Right forelimb (tissue), 1 donor: ENCODE measurements at places on chromosomes 3 and 15.

DNA sequence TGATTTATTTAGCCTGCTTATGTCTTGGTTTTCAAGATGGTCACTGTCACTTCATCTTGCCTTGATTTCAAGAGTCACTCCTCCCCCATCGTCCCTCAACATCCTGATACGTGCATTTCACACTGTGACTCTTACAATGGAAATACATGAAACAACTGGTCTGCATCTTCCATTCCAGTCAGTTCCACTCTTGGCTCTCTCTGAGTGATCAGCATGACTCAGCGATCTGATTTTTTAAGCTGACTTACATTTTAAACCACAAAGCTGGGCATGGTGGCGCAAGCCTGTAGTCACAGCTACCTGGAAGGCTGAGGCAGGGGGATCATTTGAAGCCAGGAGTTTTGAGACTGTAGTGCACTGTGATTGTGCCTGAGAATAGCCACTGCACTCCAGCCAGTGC, 271.2 kb upstream of the ROPN1 start:
- DNase-seq, result no peak

DNA sequence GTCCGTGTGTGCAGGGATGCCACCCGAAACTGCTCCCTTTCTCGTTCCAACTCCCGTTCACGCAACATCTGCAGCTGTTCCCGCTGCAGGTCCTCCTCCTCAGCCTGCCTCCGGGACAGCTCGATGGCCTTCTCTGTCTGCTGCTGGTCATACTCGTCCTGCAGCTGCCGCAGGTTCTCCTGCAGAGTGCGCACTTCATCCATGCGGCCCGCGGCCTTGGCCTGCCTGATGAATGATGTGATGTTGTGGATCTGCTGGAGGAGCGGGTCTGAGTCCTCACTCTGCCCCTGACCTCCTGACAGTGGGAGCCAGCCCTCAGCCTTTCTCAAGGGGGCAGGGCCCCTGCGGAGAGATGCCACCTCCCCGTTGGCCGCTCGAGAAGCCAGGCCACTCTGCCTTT, 9.4 kb upstream of the MRPS25 start:
- no peak for DNase-seq

DNA sequence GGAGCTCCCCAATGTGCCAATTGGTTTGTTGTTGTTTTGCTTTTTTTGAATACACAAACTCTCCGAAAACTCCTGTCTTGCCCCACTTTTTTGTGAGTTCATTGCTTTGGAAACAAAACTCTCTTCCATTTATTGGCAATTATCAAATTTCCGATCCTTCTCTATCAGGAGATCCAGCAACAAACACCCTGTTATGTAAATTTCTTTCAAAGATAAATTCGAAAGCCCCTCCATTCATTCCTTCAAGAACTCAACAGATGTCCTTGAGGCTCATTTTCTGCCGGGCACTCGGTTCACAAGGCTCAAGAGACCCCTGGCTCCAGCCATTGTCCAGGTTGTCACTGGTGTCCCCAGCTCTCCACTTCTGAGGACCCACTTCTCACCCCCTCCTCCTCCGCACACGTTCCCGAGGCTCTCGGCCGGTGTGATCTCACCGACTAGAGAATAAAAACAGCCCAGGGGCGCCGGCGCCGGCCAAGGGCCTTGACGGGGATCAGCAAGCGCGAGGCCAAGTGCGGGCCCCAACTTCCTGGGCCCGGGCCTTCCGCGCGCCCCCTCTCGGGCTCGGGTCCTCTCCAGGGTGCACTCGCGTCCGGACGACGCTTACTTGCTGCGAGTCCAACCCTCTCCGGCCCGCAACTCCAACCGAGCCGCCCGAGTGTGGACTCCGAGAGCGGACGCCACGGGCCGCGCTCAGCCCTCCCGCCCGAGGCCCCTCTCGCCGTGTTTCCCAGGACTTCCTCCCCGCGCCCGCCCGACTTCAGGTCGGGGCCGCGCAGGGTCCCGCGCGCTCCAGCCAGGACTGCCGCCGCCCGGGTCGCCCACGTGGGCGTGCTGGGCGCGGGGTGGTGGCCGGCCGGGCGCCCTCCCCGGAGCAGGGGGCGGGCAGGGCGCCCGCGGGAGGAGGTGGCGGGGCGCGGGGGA, 533 bp upstream of the SMAD3 start:
- peak; percentile 81 for DNase-seq

DNA sequence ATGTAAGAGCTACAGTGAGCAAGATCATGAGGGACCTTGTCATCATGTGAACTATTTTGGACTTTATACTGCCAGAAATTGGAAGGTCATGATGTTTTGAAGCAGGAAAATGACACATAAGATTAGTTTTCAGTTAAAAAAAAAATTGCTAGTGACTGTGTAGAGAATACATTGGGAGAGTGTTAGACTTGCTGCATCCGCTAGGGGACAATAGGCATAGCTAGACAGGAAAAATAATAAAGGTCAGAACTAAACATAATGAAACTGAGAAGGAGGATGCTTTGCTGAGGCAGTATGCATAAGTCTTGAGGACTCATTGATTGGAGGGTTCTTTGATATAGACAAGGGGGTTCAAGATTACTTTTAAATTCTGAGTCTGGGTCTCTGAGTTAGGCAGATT, 275.8 kb upstream of the KCNH8 start:
- DNase-seq, result no peak

GRCh38 chr15:82874961-82875360, 65.5 kb downstream of the WHAMM start:
- DNase-seq, result no peak

DNA sequence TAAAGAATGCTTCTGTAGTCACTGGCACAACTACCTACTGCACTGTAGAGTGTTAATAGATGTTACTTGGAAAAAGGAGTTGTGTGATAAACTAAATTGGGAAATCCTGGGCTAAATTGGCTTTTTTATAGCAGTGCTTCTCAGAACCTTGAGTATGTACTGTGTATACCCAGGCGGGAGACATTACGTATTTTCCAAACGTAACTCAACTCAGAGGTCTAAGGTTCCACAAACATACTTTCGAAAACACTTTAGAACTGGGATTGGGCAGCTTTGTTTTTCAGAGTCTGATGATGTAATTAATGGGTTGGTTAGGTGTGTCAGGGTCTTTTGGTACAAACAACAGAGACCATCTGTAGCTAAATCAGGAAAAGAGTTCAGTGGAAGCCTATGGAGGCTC, 53.5 kb upstream of the CHST2 start:
- DNase-seq, result no peak

DNA sequence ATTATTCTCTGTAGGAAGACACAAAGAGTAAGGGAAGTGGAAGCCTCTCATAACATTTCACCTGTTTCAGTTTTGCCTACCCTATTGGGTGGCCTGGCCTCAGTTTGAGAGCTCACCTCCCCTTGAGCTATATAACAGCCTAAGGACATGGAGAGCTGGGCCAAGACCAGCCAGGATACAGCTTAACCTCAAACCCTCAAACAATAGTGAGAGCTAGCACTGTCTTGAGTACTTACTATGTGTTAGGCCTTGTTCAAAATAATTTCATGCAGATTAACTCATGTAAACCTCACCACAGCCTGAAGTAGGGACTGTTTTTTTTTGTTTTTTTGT, 15.0 kb upstream of the TBL1XR1 start:
- DNase-seq, result no peak

DNA sequence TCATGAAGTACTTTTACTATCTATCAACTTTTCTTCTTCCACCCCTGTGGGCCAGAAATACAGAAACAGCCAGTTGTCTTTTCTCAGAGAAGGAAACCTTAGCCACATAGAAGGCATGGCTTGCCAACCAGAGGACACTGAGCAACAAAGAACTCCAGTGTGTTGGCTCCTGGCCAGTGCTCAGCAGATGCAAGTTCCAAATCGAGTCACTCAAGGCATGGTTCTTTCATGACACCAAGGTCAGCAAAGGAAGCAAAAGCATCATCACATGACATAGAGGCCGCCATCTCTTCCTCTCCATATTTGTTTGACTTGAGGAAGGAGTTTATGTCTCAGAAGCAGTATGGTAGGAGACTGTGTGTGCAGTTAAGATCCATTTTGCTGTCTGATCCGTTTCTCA, 92.2 kb downstream of the MYLK start:
- no peak for DNase-seq

- no peak for DNase-seq
Measured at GRCh38 chr15:73174171-73174570, 121.9 kb downstream of the NEO1 start.

DNA sequence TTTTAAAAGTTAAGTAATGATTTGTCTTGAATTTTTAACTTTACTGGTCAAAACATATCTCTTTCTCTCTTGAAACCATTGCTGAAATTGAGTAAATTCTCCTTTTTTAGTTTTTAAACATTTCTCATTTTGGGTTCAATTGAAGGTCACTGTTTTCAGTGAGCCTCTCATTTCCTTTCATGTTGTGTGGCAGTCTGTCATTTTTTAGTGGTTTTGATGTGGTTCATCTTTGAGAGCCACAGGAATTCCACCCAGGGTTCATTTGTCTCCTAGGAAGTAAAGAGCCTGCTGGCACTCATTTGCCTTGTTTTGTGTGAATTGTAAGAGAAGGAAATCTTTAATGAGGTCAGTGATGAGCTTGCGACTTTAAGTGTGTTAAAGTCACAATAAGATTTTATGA, 10.4 kb downstream of the CLDN11 start:
- no peak for DNase-seq

GRCh38 chr15:66654739-66655375, 47.2 kb upstream of the SMAD6 start:
- no peak for DNase-seq

DNA sequence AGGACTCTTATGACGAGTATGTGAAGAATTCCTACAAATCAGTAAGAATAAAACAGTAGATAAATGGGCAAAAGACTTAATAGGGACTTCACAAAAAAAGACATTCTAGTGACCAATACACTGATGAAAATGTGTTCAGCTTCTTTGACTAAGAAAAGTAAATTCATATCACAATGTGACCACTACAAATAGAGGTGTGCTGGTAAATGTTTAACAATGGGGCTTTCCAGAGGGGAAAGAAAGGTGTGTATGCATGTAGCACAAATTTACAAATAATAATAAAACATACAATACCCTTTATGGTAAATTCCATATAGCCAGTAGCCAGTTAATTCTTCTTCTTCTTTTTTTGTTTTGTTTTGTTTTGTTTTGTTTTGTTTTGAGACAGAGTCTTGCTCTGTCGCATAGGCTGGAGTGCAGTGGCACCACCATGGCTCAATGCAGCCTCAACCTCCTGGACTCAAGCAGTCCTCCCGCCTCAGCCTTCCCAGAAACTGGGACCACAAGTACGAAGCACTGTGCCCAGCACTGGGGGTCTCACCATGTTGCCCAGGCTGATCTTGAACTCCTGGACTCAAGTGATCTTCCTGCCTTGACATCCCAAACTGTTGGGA, 17.5 kb upstream of the NMD3 start:
- DNase-seq, result no peak

GRCh38 chr15:38662033-38662802, 97.6 kb upstream of the RASGRP1 start:
- DNase-seq, result no peak

DNA sequence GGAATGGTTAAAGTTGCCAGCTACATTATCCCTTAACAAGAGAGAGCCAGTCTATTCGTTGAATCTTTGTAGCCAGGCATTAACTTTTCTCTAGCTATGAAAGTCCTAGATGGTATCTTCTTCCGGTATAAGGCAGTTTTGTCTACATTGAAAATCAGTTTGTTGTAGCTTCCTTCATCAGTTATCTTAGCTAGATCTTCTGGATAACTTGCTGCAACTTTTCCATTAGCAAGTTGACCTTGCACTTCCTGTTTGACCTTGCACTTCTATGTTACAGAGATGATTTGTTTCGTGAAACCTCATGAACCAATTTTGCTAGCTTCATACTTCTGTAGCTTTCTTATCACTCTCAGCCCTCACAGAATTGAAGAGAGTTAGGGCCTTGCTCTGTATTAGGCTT, 24.1 kb downstream of the TOPAZ1 start:
- DNase-seq, result no peak

GRCh38 chr3:105538483-105538882, 171.8 kb downstream of the ALCAM start:
- DNase-seq, result no peak

DNA sequence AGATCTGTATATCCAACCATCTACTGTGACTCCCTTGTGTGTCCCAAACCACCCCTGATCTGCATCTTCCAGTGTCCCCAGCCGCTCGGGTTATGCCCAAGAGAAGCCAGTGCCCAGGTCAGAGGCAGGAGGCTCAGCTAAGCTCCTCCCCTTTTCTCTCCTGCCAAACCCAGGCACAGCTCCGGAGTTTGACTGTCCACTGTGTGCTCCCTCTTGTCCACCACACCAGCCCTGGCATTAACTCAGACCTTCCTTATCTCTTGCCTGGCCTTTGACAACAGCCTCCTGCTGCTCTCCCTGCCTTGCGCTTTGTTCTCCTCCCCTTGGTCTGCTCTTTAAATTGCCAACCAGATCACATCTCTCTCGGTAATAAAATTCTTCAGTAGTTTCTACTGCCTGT, 39.3 kb downstream of the DGKG start:
- no peak for DNase-seq

GRCh38 chr3:140006331-140006730, 71.3 kb downstream of the CLSTN2 start:
- no peak for DNase-seq

DNA sequence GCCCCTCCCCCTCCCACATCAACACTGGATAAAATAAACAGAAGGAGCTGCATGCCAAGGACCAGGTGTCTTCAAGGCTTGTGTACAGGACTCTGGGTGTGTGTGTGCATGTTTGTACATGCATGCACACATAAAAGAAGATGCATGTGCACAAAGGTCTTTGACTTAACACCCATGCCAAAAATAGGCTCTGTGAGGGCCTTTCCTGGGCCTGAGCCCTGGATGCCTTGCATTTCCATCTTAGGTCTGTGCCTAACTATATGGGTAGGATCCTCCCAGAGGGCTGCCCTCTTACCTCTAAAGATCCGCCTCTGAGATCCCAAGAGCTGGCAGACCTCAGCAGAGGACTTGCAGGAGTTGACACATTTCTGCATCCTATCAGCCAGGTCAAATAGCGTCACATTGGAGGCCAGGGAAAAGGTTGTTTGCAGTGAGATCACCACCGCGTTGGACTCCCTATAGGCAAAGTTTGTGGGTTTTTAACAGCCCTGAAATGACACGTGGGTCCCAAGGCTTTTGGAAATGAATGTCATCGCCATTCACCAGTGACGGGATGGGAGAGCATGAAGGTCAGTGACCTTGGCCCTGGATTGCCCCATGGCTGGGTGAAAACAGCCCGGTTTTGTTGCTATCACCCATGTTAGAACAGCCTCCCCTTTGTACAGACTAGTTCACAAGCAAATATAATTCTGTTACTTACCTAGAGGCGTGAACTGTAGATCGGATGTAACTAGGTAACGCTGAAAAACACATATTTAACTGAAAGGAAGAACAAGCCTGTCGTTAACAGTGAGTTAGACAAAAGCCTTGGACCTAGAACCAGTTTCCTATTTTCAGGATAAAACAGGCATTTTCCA, 54.0 kb downstream of the HEG1 start:
- DNase-seq, result no peak

GRCh38 chr3:116288485-116288884, 156.8 kb downstream of the LSAMP start:
- DNase-seq, result no peak
